H4 (cell line): ENCODE measurements at places on chromosomes 7 and 10. TPM values are rescaled to one million over a fixed set of nuclear protein-coding genes. Genes with fewer than 3 reads are reported as not detected.
A peak's percentile ranks its signal among the peaks of the same experiment; 100 is the strongest.

The ABCC2 gene
- total RNA-seq = 2.1 and 4.0 TPM in 2 replicates

- no peak for DNase-seq
These were observed 1.1 kb downstream of the VGF start for GRCh38 chr7:101164071-101164840.

- no peak for DNase-seq
These were observed 23.3 kb downstream of the CALD1 start for GRCh38 chr7:134802762-134803161.

The CALML3 gene
- total RNA-seq = not detected in 2 replicates

The TLX1 gene
- not detected in 2 replicates for total RNA-seq

DNA sequence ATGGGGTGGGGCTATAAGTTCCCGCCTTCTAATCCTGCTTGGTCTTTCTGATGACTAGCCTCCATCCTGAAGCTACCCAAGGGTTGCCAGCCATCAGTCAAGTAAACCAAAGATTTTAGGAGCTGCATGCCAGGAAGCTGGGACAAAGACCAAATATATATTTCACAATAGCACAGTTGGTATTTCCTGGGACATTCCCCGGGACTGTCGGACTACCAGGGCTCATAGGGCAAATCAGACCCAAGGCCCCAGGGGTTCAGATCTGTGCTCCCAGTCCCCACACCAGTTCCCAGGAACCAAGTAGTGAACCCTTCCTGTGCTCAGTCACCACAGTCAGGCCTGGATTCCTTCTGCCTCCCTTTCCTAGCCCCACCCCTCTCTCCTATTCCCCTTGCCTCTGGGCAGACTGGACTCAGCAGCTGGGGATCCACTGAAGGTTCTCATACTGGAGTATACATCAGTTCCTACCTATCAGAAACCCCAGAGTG, 5.7 kb upstream of the CXCL12 start:
- peak; percentile 62 for DNase-seq

DNA sequence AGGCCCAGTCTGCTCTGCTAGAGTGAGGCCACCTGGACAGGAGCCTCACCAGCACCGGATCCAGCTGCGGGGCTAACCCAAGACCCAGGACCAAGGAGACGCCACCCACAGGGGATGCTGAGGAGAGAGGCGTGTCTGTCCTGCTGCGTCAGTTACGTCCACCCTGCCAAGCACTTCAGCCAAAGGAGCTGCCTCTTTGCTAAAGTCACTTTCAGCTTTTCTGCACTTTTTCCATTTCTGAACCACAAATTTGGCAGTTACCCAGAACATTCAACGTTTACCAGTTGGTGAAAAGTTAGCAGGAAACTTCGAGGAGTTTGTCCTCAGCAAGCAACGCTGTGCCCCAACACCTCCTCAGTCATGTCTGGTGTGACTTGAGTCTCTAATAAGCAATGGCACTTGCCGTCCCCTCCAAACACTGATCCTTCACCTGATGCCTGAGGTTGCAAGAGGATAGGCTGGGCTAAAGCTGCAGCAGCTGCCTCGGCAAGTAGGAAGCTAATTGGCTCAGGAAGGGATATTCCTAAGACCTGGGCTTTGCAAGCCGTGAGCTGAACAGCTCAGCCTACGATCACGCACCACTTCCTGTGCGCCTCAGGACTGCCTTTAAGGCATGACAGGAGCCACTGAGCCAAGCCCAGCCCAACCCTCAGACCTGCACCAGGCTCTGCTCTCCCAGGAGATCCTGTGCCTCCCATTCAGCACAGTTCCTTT, 40.1 kb downstream of the KCNH2 start:
- DNase-seq = peak; percentile 72

DNA sequence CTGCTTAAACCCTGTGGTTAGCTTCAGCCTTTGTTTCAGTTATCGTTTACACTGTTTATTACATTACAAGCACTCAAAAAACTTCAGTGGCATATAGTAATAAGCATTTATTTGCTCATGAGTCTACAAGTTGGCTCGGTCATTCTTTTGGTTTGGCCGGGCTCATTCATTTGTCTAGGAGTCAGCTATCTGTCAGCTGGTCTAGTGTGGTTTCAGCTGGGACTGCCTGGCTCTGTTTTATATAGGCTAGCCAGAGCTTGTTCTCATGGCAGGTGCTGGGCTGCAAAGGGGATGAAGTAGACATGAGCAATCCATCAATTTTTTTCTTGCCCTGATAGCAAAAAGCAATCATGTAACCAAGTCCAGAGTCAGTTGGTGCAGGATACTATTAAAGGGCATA, 103.6 kb downstream of the MKLN1 start:
- no peak for DNase-seq

The ARMH3 gene
- total RNA-seq = 3.1 and 6.3 TPM in 2 replicates

DNA sequence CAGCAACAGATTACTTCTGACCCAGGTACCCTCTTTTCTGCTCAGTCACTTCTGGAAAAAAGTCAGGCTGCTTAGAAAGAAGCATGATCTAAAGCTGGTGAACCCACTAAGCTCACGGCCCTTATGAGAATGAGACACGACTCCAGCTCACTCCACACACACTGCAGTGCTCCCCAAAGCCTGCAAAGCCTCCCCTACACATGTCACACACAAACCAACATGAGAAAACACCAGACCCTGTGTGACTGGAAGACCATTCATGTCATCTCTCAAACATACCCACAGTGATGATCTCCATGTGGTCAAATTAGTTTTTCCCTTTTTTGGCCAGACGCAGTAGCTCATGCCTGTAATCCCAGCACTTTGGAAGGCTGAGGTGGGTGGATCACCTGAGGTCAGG, 391 bp downstream of the ANKRD61 start:
- DNase-seq = no peak

DNA sequence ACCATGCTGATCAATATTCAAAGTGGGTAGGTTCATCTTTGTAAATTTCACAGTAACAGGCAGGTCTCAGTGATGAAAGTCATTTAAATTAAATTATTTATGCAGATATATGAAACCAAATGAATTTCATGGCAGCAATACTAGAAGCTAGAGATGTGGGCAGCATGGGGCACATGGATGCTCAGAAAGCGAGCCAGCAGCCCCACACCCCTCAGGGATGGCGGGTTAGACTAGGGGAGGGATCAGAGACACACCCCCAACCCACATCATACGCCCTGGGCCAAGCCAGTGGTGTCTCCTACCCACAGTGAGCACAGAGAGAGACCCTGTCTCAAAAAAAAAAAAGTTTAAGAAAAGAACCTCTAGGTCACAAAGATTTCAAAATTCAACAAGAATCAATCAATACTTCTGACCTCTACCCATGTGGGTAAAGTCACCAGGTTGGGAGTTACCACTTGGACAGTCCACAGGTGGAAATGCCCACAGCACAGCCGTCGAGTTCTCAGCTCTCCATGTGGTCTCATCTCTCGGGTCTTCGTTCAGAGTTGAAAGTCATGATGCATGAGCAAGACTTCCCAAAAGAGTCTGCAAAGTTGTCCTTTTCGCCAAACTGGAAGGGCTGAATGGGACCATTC, 79.3 kb upstream of the PPP2R2D start:
- DNase-seq = no peak

- peak; percentile 40 for DNase-seq
These were observed 17.5 kb downstream of the CFAP69 start for GRCh38 chr7:90262438-90262837.

The TDRD1 gene
- total RNA-seq = not detected in 2 replicates

GRCh38 chr10:48282829-48283228, 8.3 kb upstream of the FRMPD2 start:
- no peak for DNase-seq

- no peak for DNase-seq
These were observed 263.1 kb downstream of the ELFN1 start for GRCh38 chr7:1933066-1933750.

The ADRB1 gene
- total RNA-seq = 1.1 and 1.9 TPM in 2 replicates

DNA sequence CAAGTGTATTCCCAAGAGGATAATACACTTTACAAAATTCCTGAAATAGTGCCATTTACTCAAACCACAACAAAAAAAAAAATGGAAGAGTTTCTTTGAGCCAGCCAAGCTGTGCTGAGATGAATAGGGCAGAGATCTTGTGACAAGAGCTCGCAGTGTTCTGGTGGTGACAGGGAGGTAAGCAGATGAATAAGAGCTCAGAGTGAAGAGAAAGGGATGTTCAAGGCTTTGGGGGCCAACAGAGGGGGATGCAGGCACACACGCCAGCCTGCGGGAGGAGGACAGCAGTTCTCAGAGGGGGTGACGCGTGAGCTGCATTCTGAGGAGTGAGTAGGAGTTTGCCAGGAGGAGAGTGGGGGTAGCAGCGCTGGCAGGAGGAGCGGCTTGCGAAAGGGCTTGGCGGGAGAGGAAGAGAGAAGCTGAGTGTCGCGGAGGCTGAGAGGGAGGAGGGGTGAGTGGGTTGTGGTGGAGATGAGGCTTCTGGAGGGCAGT, 194.4 kb upstream of the IMMP2L start:
- peak; percentile 58 for DNase-seq

DNA sequence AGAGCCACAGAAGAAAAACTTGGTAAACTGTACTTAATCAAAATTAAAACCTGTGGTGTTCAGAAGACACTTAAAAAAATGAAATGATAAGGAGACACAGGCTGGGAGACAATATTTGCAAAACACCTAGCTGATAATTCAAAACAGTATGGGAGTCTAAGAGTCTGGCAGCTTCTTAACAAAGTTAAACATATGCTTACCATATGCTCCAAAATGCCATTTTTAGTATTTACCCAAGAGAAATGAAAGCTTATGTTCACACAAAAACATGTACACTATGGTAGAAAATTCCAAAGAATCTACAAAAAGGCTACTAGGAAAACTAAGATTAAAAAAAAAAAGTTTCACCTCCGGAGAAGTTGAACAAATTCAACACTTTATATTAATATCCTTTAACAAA, 48.6 kb downstream of the ITGB1 start:
- no peak for DNase-seq

- no peak for DNase-seq
These were observed 90.6 kb downstream of the CARD11 start for GRCh38 chr7:2953099-2953498.

The RSPH10B2 gene
- total RNA-seq = 0.06 TPM in 1 of 2 replicates, not detected in the other

GRCh38 chr7:47197486-47197885, 384.4 kb downstream of the TNS3 start:
- DNase-seq = no peak

The CACNB2 gene
- 0.62 and 1.2 TPM in 2 replicates for total RNA-seq

DNA sequence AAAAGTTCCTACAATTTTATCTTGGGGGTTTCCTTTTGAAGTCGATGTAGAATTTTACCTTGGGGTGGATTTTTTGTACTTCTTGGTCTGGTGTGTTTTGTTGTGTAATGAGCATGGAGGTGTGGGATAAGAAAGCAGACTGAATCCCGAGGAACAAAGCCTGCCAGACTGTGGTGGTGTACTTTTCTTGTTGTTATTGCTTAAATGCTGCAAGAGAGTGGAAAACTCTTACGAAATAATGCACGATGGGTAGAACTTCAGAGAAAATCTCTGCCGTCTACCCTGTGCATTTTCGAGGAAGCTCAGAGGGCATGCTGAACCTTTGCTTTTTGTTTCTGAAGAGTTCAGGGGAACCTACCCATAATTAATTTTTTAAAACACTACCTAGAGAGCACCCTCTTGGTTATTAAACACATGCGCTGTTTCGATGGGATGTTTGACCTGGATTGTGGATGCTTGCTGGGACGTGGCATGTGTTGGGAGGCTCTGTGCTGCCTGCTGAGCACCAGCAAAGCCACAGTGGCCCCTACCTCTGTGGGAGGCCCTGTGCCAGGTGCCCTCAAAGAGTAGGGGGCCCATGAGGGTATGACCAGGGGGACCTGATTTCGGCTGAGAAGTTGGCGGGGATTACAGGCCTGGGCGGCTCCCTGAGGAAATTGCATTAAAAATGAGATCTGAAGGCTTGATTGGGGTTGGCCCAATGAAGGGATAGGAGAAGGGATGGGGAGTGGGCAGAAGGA, 94.1 kb downstream of the TCF7L2 start:
- no peak for DNase-seq

DNA sequence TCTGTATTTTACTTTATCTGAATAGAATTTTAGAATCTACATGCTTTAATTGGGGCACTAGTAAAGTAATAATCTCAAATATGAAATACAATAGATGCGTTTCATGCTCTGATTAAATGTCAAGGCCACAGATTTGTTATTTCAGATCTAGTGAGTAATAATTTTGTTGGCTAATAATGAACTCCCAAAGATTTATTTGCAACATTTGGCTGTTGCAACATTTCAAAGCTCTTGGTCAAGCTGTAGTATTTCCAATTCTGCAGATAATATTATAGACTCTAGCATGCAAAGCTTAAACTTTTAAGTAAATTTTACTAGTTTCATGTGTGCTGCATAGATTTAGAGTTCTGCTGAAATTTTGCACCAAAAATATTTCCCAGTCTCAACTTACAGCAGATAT, 16.7 kb downstream of the LRRN3 start:
- no peak for DNase-seq
